ENCODE measurements at places on chromosomes 4 and X.

- DNase-seq: no peak
Measured at GRCh38 chr4:74997948-74998729, 65.2 kb downstream of the PARM1 start.

DNA sequence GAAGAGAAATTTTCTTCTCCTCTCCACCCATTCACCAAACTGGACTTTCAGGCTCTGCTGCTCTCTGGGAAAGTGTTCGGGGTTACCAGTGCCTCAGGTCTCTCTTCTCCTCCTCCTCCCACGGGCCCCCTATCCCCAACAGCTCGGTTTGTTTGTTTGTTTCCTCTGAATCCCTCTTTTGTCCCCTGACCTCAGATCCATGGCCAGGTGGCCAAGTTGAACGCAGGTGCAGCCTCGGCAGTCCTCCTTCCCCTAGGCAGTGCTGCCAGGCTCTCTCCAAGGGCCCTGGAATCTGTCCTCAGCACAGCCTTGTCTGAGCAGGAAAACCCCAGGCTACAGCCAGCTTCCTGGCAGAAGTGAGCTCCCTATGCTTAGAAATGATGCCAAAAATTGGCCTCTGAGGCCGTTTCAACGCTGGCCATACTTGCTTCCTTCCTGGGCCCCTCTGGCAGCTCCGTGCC is 60.0 kb downstream of the FHDC1 start:
- DNase-seq: no peak

GRCh38 chrX:28581522-28581921 is 5.7 kb upstream of the IL1RAPL1 start:
- DNase-seq: no peak

- DNase-seq: no peak
Measured at GRCh38 chrX:65451663-65452062, 82.9 kb downstream of the LAS1L start.

DNA sequence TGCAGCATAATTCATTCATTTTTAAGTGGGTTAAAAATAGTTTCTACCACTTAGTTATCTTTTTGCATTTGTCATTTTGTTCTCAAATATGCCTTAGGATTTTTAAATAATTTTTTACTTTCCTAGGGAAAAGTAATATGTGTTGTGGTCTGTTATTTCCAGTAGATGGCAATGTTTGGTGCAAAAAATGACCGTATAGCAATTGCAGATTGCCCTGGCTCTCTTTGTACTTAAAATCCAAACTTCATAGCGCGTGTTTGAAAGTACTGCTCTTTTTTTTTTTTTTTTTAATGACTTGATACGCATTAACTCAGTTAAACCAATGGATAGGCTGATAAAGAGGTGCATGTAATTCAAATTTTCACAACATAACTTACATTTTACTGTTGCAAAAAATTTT is 74.4 kb upstream of the RBMX start:
- DNase-seq: no peak

GRCh38 chr4:116217781-116218180 is 867.6 kb downstream of the TRAM1L1 start:
- no peak for DNase-seq

DNA sequence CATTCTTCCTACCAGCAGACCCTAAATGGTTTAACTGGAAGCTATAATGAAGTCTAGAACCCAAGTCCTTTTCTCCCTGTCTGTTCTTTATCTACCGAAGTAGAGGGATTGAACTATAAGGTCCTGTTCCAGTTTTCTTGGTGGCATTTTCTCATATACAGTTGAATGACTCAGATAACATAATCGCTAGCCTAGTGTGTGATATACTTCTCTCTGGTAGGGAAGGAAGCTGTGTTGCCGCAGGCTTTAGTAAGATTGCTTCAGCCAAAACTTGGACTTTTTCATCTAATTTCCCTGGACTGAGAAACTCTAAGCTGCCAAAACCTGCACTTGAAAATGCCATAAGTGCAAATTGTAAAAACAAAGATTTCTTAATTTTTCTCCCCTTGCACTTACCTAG is 123.4 kb downstream of the NWD2 start:
- no peak for DNase-seq

GRCh38 chr4:77145842-77146185 is 11.2 kb upstream of the CCNG2 start:
- no peak for DNase-seq

- no peak for DNase-seq
Measured at GRCh38 chr4:182126603-182127002, 116.6 kb upstream of the TENM3 start.

Measured in NCI-H2029 treated with DMSO at 0.1 percent for 48 hours (cell line).